MM.1S (cell line): ENCODE measurements at places on chromosomes 11 and 22.
A peak's percentile ranks its signal among the peaks of the same experiment; 100 is the strongest.

DNA sequence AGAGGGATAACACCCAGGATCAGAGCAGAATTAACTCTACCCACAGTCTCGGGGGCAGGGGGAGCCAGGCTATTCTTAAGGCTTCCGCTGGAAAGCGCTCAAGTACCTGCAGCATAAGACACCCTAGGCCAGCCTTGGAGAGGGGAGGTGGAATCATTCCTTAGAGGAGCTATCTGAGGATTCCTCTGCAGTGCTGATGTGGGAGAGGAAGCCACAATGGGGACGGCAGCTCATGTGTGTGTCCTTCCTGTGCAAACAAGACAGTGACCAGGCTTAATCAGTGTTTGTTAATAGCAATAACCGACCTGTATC, 382.2 kb upstream of the CADM1 start:
- no peak overlapping the region for H3K27ac ChIP-seq
- no peak for DNase-seq
- no peaks in the 10 kb centered on the region for H3K4me1 ChIP-seq
- H3K4me3 ChIP-seq, result no peak overlapping the region

DNA sequence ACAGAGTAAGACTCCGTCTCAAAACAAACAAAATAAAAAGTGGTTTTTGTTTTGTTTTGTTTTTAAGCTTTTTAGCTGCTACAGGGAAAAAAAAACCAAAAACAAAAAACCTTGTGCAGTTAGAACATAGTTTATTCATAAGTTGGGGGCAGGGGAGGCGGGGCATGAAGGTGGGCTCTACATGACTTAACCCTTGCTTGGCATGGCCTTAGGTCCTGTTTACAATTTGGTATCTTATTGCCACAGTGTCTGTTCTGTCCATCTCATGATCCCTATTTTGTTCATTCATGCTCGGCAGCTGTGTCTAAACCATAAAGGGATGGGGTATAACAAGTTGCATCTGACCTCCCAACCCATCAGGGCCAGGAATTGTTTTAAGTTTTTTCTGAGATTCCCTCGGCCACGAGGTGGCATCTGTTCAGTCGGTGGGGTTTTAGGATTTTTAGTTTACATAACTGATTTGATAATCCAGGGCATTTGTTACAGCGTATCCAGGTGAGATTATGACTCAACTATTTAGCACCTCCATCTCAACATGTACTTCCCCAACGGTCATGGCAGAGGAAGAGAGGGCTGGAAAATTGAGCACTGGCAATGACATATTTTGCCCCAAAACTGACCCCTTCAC, 6.9 kb downstream of the AP5B1 start:
- no peaks in the 10 kb centered on the region for H3K4me1 ChIP-seq
- H3K27ac ChIP-seq, result no peak overlapping the region

DNA sequence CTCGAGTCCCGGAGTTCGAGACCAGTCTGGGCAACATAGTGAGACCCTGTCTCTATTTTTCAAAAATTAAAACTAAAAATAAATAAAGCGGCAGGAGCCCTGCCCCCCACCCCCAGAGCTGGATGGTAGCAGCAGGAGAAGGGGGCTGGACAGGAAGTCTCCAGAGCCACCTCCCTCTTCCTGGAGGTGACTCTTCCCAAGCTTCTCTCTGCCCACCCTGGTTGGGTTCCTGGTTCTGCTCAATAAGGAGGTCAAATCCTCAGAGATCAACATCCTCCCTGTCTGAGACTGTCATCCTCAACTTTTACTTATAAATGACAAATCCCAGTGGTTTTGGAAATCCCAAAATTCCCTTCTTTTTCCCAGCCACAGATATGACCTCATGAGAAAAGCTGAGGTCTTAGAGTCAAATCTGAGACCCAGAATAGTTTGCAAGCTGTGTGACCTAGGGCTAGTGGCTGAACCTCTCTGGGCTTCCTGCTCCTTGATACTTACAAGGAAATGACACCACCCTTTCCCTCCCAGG, 987 bp downstream of the C1QTNF6 start:
- H3K27ac ChIP-seq, result no peak overlapping the region
- H3K4me3 ChIP-seq, result no peak overlapping the region
- no peak for DNase-seq
- H3K27me3 ChIP-seq, result no peaks in the 10 kb centered on the region
- peaks cover 8% of the 10 kb centered on the region; the same call in 1 of the 2 replicates for H3K4me1 ChIP-seq
- H3K36me3 ChIP-seq, result no peaks in the 10 kb centered on the region

- no peak overlapping the region for H3K4me3 ChIP-seq
- H3K27ac ChIP-seq, result no peak overlapping the region
- DNase-seq, result no peak
- no peaks in the 10 kb centered on the region for H3K36me3 ChIP-seq
- H3K27me3 ChIP-seq, result peaks cover 88% of the 10 kb centered on the region
These were observed 3.9 kb upstream of the MUC5B start for GRCh38 chr11:1218788-1219445.

DNA sequence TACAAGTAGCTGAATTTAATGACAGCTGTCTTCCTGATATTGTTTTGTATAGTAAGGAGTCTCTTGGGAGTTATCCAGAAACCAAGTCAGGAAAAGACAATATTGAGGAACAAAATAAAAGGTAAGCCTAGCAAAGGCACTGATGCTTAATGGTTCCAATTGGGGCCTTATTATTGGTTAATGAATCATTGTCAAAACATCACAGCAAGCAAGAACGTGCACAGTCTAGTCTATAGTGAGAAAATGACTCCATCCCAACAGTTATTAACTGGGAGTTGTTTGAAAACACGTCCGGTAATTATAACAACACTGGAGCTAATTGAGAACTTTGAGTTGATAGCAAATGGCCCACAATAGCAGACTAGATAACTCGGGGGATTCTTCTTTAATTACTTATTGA, 17.7 kb downstream of the BSX start:
- no peaks in the 10 kb centered on the region for H3K4me1 ChIP-seq
- DNase-seq, result no peak
- no peaks in the 10 kb centered on the region for H3K27me3 ChIP-seq
- no peaks in the 10 kb centered on the region for H3K36me3 ChIP-seq
- no peak overlapping the region for H3K4me3 ChIP-seq

- H3K27ac ChIP-seq, result no peak overlapping the region
These were observed 1.8 kb upstream of the CD82 start for GRCh38 chr11:44563711-44564110.

- H3K4me3 ChIP-seq, result no peak overlapping the region
- no peaks in the 10 kb centered on the region for H3K27me3 ChIP-seq
- no peaks in the 10 kb centered on the region for H3K36me3 ChIP-seq
- no peak for DNase-seq
- H3K4me1 ChIP-seq, result no peaks in the 10 kb centered on the region
These were observed 37.9 kb upstream of the ARHGAP32 start for GRCh38 chr11:129230006-129230405.

GRCh38 chr11:72120930-72121329, 8.4 kb upstream of the ANAPC15 start:
- no peak overlapping the region for H3K4me3 ChIP-seq
- H3K4me1 ChIP-seq, result no peaks in the 10 kb centered on the region
- H3K36me3 ChIP-seq, result no peaks in the 10 kb centered on the region
- no peaks in the 10 kb centered on the region for H3K27me3 ChIP-seq
- no peak for DNase-seq

- no peak for DNase-seq
- H3K27ac ChIP-seq, result no peak overlapping the region
- H3K36me3 ChIP-seq, result no peaks in the 10 kb centered on the region
- H3K4me3 ChIP-seq, result no peak overlapping the region
- no peaks in the 10 kb centered on the region for H3K27me3 ChIP-seq
These were observed 29.4 kb downstream of the SMCO4 start for GRCh38 chr11:93513772-93514171.

DNA sequence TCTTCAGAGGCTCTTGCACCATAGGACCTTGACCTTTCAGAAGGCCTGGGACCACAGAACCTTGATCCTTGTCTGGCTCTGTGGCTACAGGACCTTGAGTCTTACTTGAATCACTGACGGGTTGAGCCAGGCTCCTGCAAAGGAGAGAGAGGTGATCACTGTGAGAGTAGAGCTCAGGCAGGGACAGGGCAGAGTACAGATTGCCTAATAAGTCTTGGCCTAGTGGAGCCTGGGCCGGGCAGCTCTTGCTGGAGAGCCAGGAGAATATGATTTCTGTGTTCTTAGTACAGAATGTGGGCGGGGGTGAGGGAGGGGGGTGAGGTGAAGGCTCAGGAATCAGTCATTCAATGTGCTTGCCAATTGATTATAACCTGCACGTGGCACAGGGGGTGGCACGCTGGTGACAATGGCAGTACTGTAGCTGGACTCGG, 26.0 kb downstream of the SERPINH1 start:
- H3K4me1 ChIP-seq, result no peaks in the 10 kb centered on the region
- H3K36me3 ChIP-seq, result no peaks in the 10 kb centered on the region
- no peak overlapping the region for H3K27ac ChIP-seq

GRCh38 chr11:67500484-67500821, 4.7 kb downstream of the PITPNM1 start:
- H3K27ac ChIP-seq, result no peak overlapping the region
- H3K4me3 ChIP-seq, result no peak overlapping the region
- H3K36me3 ChIP-seq, result no peaks in the 10 kb centered on the region
- DNase-seq, result no peak

- H3K36me3 ChIP-seq, result no peaks in the 10 kb centered on the region
- DNase-seq, result no peak
- H3K27me3 ChIP-seq, result no peaks in the 10 kb centered on the region
- H3K4me1 ChIP-seq, result no peaks in the 10 kb centered on the region
- H3K4me3 ChIP-seq, result no peak overlapping the region
These were observed 106.4 kb downstream of the CTNND1 start for GRCh38 chr11:57867966-57868365.

GRCh38 chr11:36069576-36070212, 125.8 kb downstream of the LDLRAD3 start:
- no peaks in the 10 kb centered on the region for H3K36me3 ChIP-seq
- no peaks in the 10 kb centered on the region for H3K27me3 ChIP-seq
- peak; percentile 51 for DNase-seq
- no peak overlapping the region; the same call in 1 of the 2 replicates for H3K4me3 ChIP-seq

DNA sequence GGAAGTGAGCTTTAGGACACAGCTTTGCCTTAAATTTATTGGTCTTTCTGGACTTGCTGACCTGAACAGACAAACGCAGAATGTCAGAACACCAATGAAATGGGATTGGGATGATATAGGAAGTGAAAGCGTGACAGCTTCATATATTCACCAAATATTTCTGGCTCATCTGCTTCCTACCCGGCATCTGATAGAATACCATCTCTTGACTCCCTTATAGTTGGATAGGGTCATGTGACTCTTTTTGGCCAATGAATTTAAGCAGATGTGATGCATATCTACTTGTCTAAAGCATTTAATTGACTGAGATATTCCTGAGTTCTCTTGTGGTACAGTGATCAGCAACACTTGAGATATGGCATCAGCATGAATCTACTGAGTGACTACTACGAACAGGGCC, 2.5 kb upstream of the CAPRIN1 start:
- no peak for DNase-seq
- no peaks in the 10 kb centered on the region; the same call in 1 of the 2 replicates for H3K4me1 ChIP-seq
- no peaks in the 10 kb centered on the region; the same call in 1 of the 2 replicates for H3K36me3 ChIP-seq

GRCh38 chr11:17230867-17231851, 23.4 kb upstream of the PIK3C2A start:
- no peak overlapping the region for H3K4me3 ChIP-seq
- DNase-seq, result peak; percentile 82
- H3K36me3 ChIP-seq, result no peaks in the 10 kb centered on the region
- H3K27ac ChIP-seq, result peak overlapping the region; percentile 28; the same call in 1 of the 2 replicates
- peaks cover 49% of the 10 kb centered on the region for H3K27me3 ChIP-seq

DNA sequence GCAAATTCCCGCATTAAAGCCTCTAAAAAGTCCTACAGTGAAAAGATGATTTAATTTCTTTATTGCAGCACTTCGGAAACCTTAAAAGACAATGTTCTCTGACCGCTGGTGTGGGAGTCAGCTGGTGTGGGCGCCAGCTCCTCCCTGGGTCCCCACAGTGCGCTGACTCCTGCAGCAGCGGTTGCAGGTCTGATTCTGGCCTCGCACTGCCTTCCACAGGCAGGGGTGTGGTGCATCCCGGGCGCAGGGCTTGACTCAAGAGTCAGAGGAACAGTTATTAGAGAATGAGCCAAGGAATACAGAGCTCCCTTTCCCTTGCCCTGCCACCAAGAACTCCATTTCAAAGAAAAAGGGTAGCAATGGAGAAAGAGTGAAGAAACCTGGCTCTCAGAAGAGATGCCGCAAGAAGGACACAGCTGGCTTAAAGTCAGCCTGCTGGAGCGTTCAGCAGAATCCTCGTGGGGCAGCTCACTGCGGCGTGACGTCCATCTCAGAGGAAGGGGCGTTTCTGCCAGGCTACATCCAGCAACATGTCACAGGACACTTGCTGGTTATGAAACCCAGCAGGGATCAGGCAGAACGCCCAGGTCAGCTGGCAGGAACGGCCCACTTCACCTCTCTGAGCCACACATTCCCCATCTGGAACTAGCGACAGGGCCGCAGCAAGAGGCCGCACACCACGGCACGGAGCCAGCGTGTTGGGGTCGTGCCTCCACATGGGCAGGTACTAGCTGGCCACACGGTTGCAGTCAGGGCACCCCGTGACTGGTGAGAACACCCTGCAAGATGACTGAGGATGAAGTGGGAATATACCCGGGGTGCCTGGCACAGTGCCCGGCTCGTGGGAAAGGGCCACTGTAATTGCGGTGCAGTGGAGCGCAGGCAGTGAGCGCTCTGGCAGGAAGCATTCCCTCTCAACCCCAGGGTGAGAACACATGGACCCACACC, 18.1 kb upstream of the EFCAB6 start:
- no peaks in the 10 kb centered on the region for H3K4me1 ChIP-seq
- H3K27me3 ChIP-seq, result peaks cover 90% of the 10 kb centered on the region
- no peak overlapping the region for H3K27ac ChIP-seq
